ENCODE measurements at places on chromosomes 3 and 15. TPM values are rescaled to one million over a fixed set of nuclear protein-coding genes. Genes with fewer than 3 reads are reported as not detected.

TMEM43 gene
- 29.9 TPM for total RNA-seq

PCCB gene
- total RNA-seq: 42.3 TPM

- no peak for DNase-seq
These were observed 14.7 kb downstream of the BNIP2 start for GRCh38 chr15:59674361-59674877.

MYEF2 gene
- total RNA-seq: 11.8 TPM

ERICH6 gene
- 0.14 TPM for total RNA-seq

Measured in thymus (tissue), 14 donors.